ENCODE measurements at places on chromosomes 11 and 22. TPM values are rescaled to one million over a fixed set of nuclear protein-coding genes. Genes with fewer than 3 reads are reported as not detected.

The NEU3 gene
- total RNA-seq: 16.3 TPM

The CD248 gene
- total RNA-seq: 0.10 TPM

The PATE2 gene
- total RNA-seq: 0.34 TPM

DNA sequence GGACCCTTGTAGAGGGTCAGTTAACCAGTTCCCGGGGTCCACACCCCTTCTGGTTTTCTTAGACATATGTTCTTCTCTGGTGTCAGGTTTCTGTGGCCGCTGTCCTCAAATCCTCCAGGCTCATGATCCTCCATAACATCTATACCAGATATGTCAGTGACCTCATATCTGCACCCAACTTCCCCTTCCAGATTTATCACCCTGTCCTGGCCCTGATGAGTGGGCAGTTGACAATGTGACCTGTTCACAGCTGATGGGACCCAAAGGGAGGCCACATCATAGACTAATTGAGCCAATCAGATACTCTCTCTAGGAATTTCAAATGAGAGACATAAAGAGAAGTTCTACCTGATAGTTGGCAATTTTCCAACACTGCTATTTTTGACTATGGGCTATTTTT lies 5.1 kb downstream of the DKK3 start:
- DNase-seq: no peak
- peaks cover 54% of the 10 kb centered on the region for H3K27me3 ChIP-seq
- H3K36me3 ChIP-seq: no peaks in the 10 kb centered on the region
- H3K4me1 ChIP-seq: peaks cover 11% of the 10 kb centered on the region
- no peak overlapping the region for H3K27ac ChIP-seq

GRCh38 chr11:76322540-76322939 lies 58.4 kb downstream of the THAP12 start:
- peaks cover 38% of the 10 kb centered on the region for H3K27me3 ChIP-seq
- no peak for DNase-seq
- H3K27ac ChIP-seq: no peak overlapping the region
- no peaks in the 10 kb centered on the region for H3K36me3 ChIP-seq

DNA sequence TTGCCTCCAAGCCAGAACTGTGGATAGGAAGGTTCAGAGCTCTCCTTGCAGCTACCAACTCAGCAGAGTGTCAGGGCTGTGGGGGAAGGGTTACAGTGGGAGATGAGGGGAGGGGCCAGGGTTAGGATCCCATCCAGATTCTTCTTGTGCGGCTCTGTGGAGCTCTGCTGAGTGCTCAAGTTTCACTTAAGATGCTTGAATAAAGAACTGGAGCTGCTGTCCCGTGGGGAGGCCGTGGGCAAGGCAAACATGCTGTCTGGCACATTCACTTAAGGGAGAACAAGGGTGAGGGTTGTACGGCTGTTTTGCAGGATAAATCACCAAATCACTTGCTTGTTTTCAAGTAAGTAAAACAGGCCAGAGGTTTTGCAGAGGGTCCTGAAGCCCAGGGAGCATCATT lies 197.1 kb downstream of the FAM76B start:
- no peak overlapping the region for H3K4me3 ChIP-seq
- no peaks in the 10 kb centered on the region for H3K27me3 ChIP-seq
- DNase-seq: no peak
- H3K27ac ChIP-seq: no peak overlapping the region

GRCh38 chr22:20456064-20456721 lies 18.6 kb upstream of the SCARF2 start:
- peak overlapping the region; percentile 40 for H3K27ac ChIP-seq
- H3K4me1 ChIP-seq: peaks cover 14% of the 10 kb centered on the region
- H3K36me3 ChIP-seq: peaks cover 11% of the 10 kb centered on the region
- no peak overlapping the region for H3K4me3 ChIP-seq
- peaks cover 3% of the 10 kb centered on the region for H3K27me3 ChIP-seq
- DNase-seq: peak; percentile 66

DNA sequence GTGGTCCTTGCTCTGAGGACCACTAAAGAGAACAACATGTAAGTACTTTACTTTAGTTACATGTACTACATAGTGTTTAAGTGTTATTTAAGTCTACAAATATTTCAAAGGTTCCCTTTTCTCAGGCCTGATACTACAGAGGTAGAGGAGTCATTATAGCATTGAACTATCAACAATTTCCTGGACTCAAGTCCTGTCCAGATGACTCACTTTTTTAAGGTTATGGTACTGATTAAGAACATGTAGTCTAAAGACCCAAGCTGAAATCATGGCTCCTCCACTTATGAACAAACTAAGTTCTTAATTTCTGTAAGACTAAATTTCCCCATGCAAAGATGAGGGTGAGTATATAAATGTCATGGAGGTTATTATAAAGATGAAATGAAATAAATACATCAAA lies 74.7 kb downstream of the NARS2 start:
- no peak overlapping the region for H3K4me3 ChIP-seq
- no peak overlapping the region for H3K27ac ChIP-seq
- no peaks in the 10 kb centered on the region for H3K27me3 ChIP-seq
- H3K4me1 ChIP-seq: peaks cover 26% of the 10 kb centered on the region
- H3K36me3 ChIP-seq: peaks cover 2% of the 10 kb centered on the region

- H3K36me3 ChIP-seq: no peaks in the 10 kb centered on the region
- no peaks in the 10 kb centered on the region for H3K4me1 ChIP-seq
- no peak overlapping the region for H3K27ac ChIP-seq
- DNase-seq: no peak
- H3K27me3 ChIP-seq: peaks cover 2% of the 10 kb centered on the region
Measured at GRCh38 chr11:7499081-7499480, 13.8 kb downstream of the OLFML1 start.

Measured in activated T-helper 1 cell treated with anti-CD3 and anti-CD28 coated beads, Interleukin-12 subunit alpha, Interleukin-12 subunit beta, Interleukin-2, Interleukin-4 antibody, amounts not matched to agents 30 ng/mL and 10 ng/mL and 1 ng/mL, durations not matched to agents 14 hours and 24 hours and 36 hours (primary cell).